CD4-positive, alpha-beta T cell treated with Interferon alpha-2 for 1 hour (primary cell): ENCODE measurements at places on chromosomes 6 and 20.

- DNase-seq: no peak
These were observed 34.4 kb downstream of the CDH26 start for GRCh38 chr20:59992526-59993084.

DNA sequence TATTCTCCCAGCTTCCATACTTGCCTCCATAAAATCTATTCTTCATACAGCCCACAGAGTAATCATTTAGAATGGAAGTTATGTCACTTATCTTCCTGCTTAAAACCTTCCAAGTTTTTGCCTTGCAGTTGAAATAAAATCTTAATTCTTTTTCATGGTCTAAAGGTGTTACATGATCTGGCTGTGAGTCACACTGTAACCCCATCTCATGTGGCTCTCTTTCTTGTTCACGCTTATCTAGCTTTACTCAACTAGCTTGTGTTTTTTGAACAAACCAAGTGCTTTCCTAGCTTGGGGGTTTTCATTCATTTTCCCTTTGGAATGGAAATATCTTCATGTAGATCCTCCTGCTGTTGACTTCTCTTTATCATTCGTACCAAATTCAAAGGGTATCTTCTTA, 23.6 kb upstream of the THEMIS start:
- DNase-seq: no peak

- no peak for DNase-seq
These were observed 3.4 kb downstream of the OGFRL1 start for GRCh38 chr6:71292001-71292400.

DNA sequence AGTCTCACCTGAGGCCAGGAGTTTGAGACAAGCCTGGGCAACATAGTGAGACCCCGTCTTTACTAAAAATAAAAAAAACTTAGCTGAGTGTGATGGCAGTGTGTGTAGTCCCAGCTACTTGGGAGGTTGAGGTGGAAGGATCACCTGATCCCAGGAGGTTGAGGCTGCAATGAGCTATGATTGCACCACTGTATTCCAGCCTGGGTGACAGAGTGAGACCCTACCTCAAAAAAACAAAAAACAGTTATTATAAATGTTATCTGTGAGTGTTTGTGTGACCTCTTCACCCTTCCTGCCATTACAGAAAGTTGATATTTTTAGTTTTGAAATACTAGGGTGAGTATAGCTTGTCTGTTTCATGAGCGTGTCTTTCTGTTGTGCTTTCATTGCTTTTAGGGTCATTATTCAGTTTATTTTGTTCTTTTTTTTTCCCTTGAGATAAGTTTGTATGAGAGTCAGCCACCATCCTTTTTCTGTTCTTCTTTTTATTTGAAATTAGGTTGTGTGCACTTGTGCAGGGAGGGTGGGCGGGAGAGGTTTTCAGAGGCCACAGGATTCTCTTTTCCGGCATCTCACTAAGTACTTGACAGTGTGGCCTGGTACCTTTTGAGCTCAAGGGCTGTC, 26.2 kb downstream of the CDYL start:
- DNase-seq: no peak

DNA sequence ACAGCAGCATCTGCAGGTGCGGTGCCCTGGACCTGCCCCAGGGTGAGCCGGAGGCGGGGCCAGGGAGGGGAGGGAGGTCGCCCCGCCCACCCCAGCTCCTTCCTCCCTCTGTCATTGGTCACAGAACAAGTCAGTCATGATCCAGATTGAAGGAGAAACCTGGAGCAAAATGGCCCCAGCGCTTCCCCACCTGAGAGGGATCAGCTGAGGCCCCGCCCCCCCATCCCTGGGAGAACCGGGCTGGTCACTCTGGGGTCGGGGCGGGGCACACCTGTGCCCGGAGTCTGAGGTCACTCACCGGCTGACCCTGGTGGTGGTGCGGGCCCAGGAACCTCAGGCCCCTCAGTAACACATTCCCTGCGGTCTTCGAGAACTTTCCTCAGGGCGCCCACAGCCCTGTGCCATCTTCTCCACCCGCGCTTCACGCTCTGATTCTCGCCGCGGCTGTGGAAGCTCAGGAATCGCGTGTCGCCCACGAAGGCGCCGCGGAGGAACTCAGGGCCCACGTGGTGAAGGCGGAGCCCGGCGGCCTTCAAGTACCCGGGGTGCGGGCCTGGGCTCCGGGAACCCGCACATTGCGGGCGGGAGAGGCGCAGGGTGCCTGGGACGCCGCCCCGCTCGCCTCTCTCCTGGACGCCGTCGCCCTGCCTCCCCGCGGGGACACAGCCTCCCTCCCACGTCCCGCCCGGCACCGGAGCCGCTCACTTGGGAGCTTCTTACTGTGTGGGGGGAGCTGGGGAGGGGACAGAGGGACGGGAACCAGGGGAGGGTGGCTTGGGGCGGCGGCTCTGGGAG, 36.4 kb upstream of the HLA-C start:
- peak; percentile 84 for DNase-seq

- DNase-seq: no peak
These were observed 183.2 kb upstream of the JARID2 start for GRCh38 chr6:15062516-15063252.

DNA sequence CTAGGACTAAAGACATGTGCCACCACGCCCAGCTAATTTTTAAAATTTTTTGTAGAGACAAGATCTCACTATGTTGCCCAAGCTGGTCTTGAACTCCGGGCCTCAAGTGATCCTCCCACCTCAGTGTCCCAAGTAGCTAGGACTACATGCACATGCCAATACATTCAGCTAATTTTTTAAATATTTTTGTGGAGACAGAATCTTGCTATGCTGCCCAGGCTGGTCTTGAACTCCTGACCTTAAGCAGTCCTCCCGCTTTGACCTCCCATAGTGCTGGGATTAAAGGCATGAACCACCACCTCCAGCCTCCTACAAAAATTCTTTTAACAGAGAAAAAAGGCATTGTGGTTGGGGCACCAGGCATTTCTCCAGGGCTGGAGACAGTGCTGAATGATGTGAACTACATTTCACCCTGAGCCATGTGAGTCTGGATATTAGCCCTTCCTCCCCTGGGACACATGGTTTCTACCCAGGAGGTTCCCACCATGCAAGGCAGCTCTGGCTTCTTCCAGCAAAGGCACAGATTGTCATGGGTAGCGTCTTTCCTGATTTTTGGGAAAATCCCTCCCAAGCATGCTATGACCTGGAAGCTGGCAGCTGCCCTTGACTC, 36.3 kb upstream of the CMTR1 start:
- DNase-seq: no peak

GRCh38 chr6:29741592-29741991, 18.4 kb downstream of the HLA-F start:
- DNase-seq: no peak

DNA sequence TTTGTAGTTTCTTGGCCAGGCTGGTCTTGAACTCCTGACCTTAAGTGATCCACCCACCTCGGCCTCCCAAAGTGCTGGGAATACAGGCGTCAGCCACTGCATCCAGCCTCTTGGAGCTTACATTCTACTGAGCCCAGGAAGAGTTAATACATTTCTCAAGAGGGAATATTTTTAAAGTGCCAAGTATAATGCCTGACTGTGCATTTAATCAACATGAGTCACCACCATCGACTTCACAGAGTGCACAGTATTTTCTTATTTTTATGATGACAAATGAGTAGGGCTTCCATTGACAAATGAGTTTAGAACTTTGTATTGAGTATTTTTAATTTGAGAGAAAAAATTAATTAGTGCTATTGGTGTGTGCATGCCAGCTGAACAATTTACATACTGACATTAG, 72.2 kb downstream of the SASH1 start:
- no peak for DNase-seq

DNA sequence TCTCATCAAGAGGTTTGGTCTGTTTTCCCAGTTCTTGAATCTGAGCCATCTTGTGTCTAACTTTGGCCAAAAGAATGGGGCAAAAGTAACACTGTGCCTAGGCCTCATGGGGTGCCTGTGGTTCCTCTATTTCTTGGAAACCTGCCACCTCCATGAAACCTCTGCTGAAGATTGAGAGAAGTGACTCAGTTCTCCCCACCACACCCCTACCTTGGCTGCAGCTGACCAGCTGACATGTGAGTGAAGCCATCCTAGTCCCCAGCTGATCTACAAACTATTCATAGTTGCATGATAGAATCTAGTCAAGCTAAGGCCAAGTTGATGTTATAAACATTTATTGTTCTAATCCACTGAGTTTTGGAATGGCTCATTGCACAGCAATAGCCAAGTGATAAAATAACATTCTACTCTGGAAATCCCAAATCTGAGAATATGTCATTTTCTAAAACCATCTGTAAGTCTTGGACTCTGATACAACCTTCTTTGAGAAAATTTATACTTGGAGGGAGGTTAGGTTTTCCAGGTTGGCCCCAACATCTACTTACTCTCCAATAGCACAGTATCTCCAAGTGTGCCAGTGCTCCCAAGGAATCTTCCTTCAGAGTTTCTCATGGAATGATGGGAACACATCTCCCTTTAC, 107.0 kb upstream of the SMLR1 start:
- no peak for DNase-seq

GRCh38 chr6:75751443-75751842, 2.4 kb downstream of the MYO6 start:
- no peak for DNase-seq

- DNase-seq: peak; percentile 8
These were observed 54.0 kb downstream of the PIGU start for GRCh38 chr20:34622821-34623451.

GRCh38 chr6:13496513-13497190, 9.3 kb upstream of the GFOD1 start:
- no peak for DNase-seq

DNA sequence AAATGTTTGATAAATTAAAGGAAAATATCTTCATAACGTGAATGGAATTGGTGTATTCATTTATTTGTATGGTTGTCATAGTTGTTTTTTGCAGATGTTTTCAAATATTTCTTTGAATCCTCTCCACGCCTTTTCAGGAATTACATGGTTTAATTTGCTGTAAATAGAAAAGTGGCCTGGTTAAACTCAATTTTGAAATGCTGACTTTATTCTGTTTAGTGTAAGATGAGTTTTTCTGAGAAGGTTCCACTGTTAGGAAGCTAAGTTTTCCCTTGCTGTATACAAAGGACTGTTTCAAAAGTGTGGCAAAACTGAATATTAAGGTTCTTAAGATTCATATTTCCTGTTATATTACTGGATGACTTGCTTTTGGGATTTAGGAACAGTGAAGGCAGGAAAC, 503 bp upstream of the ZC2HC1B start:
- DNase-seq: no peak

DNA sequence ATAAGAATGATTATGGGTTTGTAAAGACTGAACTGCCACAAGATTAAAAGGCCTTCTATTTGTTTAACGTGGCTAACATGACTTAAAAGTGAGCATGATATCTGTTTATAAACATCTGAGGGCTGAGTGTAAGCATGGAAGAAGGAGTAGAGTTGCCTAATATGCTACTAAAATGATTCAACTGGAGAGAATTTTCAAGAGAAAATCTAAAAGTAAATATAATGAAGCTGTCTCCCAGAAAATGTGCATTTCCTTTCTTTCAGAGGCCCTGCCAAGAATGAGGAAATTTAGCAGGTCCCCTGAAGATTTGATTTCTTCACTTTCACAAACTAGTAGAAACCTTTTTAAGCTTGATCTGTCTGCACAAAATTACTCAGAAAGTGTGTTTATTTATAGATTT, 4.2 kb upstream of the EYA4 start:
- no peak for DNase-seq

DNA sequence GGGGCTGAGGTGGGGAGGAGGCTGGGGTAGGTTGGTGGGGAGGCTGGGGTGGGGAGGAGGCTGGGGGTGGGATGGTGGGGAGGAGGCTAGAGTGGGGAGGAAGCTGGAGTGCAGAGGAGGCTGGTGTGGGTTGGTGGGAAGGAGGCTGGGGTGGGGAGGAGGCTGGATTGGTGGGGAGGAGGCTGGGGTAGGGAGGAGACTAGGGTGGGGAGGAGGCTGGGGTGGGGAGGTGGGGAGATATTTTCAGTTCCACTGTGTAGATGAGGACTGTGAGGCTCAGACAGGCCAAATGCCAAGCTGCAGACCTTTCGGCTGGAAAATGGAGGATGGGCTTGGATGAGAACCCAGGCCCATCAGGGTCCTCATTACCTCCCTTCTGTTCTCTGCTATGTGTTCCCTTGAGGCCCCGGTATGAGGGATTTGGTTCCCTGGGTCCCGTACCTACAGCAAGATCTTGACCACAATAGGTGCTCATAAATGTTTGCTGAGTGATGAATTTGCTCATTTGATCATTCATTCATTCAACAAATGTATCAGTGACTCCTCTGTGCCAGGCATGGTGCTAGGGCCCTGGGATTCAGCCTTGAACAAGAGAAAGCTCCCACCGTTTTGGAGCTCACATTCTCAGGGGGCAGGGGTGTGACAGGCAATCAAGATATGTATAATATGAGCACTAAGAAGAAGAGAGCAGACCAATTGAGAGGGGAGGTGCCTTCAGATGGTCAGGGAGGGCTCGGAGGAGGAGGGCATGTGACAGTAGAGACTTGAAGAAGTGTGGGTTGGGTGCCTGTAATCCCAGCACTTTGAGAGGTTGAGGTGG, 36.1 kb upstream of the NOL4L start:
- no peak for DNase-seq

DNA sequence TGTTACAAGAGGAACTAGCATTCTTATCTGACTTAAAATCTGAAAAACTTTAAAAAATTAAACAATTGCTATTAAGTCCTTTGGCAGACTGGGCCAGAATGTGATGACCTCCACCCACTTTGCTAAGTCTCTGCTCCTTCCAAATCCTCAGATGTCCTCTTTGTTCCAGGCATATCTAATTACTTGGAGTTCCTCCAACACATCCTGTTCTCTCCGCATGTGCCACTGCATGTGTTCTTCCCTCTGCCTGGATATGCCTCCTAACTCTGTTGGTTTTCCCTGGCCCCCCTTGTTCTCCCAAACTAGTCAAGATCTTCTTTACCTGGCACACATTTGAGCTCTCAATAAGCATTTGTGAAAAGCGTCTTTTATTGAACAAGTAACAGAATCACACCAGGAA, 23.1 kb downstream of the ELOVL2 start:
- DNase-seq: no peak

- DNase-seq: no peak
These were observed 45.2 kb downstream of the BACH2 start for GRCh38 chr6:90251295-90251992.

- DNase-seq: no peak
These were observed 51.3 kb upstream of the CARMIL1 start for GRCh38 chr6:25227854-25228253.

GRCh38 chr6:52551483-52552277, 25.2 kb downstream of the TRAM2 start:
- DNase-seq: no peak

DNA sequence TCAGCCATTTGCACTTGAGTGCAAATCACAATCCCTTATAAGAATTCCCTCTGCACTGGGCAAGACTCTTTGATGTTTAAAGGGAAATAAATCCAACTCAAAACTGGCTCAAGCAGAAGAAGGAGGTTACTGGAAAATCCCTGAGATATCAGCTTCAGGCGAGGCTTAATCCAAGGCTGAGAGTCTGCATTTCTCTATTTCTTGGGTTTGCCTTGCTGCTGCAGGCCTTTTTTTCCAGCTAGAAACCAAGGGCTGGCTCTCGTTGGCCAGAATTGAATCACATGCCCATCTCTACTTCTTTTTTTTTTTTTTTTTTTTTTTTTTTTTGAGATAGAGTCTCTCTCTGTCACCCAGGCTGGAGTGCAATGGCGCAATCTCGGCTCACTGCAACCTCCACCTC, 11.7 kb downstream of the HCK start:
- peak; percentile 41 for DNase-seq

- DNase-seq: no peak
These were observed 11.8 kb upstream of the TRAM2 start for GRCh38 chr6:52588710-52589091.
